ENCODE measurements at places on chromosomes 12 and 14.

GRCh38 chr14:60654334-60654821 lies 5.1 kb upstream of the SIX1 start:
- DNase-seq, result no peak

DNA sequence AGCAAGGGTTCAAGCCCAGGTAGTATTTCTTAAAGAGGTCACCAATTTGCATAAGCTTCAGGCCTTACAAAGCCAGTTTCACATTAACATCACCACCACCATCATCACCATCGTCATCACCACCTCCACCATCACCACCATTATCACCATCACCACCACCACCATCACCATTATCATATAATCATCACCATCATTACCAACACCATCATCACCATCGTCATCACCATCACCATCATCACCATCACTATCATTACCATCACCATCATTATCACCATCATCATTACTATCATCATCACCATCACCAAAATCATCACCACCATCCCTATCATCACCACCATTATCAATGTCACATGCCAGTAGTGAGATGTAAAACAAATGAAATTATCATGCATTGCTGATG lies 50.4 kb upstream of the RIMBP2 start:
- DNase-seq, result no peak

DNA sequence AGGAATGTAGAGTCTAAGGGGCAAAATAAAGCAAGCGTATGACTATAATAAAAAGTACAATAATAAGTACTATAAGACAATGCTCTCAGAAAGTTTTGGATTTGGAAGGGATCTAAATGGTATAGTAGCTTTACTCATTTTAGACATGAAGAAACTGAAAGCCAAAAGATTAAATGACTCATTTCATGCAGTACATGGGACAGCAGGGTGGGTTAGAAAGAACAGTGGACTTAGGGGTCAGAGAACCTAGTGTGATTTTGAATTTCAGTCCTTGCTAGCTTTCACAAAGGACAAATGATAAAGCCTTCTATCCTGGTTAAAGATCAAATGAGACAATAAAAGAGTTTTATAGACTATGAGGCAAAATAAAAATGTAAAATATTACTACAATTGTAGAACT lies 6.8 kb upstream of the LEMD3 start:
- no peak for DNase-seq

DNA sequence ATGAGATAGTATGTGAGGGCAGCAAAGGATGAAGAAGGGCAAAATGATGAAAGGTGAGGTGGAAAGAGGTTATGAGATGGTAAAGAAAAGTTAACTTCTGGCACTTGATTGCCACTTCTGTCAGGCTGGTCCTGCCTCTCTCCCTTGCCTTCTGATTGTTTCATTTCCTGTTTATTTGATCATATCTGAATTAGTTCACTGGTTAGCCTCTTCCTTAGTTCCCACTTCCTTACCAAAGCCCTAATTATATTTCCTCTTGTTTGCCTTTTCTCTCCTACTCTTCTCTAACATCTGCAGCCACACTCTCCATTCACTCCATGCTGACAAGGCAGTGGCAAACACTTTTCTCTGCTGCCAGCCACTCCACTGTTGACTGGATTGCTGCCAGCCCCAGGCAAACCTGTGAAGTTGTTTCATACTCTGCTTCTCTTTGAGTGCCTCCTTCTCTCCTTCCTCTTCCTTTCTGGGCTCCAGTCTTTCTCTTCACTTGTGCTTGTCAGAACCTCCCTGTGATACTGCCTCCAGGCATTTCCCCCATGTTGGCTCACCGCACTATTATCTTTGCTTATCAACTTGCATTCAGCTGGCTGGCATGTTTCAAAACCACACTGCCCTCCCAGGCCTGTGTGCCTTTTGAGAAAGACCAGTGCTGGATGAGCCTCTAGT lies 8.1 kb downstream of the PNP start:
- DNase-seq, result peak; percentile 34

GRCh38 chr14:56963381-56963780 lies 153.1 kb upstream of the OTX2 start:
- no peak for DNase-seq

Measured in activated CD8-positive, alpha-beta T cell treated with anti-CD3 and anti-CD28 coated beads for 36 hours (primary cell).